ENCODE measurements at places on chromosomes 11 and 22.

- DNase-seq, result no peak
Observed at GRCh38 chr11:62409831-62410230, 9.0 kb upstream of the SCGB1A1 start.

GRCh38 chr11:5686426-5686825 lies 1.6 kb upstream of the TRIM5 start:
- DNase-seq, result no peak

DNA sequence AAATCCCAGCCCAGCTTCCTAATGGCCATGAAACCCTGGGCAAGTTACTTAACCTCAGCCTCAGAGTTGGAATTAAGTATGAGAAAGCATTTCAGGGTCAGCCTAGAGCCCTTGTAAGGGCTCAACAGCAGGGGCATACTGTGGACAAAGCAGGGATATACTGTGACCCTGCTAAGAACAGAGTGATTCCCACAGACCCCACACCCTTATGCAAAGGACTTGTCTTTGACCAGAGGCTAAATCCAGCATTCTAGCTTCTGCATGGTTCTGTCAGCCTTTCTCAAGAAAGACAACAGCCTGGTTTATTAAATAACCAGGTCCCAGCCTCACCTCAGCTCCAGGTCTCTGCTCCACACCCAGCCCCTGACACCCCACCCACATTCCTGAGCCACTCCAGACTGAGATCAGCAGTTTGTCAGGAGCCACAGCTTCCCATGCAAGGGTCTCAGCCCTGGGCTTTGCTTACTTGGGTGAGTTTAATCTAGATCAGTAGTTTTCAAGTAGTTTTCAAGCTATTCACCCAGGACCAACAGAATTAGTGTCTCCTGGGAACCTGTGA lies 69.2 kb downstream of the GALNT18 start:
- peak; percentile 26 for DNase-seq

DNA sequence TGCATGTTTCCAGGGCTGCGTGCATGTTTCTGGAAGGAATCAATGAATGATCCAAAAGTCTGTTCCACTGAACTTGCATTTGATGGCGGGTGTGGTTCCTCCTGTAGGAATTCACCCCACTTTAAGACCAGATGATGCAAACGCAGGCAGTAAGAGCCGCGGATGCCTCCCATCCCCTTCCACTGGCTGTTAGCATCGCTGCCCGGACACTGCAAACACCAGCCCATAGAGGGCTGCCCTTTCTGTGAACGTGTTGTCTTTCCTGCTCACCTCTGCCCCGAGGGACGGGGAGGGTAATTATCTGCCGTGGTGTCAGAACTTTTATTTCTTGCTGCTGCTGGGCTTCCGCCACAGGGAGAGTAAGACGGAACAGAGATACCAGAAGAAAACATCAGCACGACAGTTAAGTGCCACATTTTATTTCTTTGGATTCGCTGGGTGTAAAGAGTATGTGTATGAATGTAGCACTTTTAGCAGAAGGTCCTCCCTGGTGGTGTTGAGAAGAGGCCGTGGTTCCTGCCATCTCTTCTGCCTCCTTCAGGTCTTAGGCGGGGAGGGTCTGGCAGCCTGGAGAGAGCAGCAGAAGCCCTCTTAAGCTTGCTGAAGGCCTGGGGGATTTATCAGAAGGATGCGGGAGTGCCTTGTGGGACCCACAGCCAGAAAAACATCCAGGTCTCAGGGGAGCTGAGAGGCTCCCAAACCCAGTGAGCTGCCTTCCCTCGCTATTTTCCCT lies 53.2 kb upstream of the NECTIN1 start:
- DNase-seq, result no peak

DNA sequence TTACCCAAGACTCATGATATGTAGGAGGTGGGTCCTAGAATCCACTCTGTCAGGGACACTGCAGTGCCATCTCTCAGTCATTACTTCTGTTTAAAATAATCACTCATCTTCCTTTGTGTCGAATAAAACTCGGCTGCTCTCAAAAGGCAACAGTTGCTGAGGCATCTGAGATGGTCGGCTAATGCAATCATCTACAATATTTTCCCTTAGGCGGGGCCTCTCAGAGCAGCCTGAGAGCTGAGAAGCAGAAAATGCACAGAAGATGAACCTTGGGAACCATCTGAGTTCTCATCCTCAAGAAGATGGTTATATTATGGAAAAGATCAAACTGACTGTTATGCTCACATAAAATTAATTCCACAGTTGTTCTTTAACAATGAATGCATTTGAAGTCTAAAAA lies 1518.2 kb upstream of the TENM4 start:
- DNase-seq, result no peak

- no peak for DNase-seq
Observed at GRCh38 chr22:40547729-40548143, 88.8 kb downstream of the MRTFA start.

DNA sequence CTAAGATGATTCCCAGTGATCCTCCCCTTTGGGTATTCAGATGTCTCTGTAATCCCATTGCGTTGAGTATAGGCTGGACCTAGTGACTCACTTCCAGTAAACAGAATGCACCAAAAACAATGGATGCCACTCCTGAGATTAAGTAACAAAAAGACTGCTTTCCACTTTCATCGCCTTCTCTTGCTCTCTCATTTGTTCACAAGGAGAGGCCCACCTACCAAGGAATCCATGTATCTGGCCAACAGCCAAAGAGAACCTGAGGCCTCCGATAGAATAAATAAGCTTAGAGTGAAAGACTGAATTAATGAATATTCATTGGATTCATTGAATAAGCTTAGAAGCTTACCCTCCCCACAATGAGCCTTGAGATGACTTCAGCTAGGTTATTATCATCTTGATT lies 454.6 kb downstream of the KCNA4 start:
- DNase-seq, result no peak

GRCh38 chr11:77072851-77073327 lies 6.1 kb downstream of the CAPN5 start:
- no peak for DNase-seq

GRCh38 chr11:26493616-26494015 lies 78.4 kb downstream of the MUC15 start:
- DNase-seq, result no peak

DNA sequence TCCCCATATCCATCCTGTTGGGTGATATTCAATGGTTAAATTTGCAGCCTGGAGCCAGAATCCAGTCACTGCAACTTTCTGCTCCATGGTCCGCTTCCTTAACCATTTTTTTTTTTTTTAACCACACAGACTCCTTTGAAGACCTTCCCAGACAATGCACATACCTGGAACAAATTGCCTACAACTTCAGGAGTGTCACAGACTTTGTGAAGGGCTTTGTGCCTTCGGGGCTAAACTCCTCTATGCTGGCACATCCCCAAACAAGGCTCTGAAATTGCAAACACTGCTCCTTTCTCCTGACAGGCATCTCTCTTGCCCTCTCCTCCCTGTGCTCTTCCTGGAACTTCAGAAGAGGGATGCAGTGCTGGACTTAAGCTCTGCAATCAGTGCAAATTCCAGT lies 40.6 kb downstream of the TENM4 start:
- no peak for DNase-seq

GRCh38 chr22:50084080-50084477 lies 1.1 kb downstream of the MLC1 start:
- no peak for DNase-seq

DNA sequence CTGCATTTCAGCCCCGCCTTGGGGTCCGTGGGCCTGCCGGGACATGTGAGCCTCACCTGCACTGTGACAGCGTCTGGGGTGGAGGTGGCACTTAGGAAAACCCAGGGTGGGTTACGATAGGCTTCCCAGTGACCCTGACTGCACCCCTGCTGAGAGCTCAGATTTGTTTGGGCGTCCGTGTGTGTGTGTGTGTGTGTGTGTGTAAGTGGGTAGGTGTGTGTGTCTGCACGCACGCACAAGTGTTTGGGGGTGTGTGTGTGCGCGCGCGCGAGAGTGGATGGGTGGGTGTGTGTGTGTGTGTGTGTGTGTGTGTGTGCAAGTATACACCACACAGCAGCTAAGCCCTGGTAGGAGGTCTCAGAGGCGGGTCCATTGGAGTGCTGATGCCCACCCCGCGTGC lies 12.1 kb upstream of the ARHGAP8 start:
- no peak for DNase-seq

GRCh38 chr22:27771637-27772036 lies 29.9 kb downstream of the MN1 start:
- no peak for DNase-seq

DNA sequence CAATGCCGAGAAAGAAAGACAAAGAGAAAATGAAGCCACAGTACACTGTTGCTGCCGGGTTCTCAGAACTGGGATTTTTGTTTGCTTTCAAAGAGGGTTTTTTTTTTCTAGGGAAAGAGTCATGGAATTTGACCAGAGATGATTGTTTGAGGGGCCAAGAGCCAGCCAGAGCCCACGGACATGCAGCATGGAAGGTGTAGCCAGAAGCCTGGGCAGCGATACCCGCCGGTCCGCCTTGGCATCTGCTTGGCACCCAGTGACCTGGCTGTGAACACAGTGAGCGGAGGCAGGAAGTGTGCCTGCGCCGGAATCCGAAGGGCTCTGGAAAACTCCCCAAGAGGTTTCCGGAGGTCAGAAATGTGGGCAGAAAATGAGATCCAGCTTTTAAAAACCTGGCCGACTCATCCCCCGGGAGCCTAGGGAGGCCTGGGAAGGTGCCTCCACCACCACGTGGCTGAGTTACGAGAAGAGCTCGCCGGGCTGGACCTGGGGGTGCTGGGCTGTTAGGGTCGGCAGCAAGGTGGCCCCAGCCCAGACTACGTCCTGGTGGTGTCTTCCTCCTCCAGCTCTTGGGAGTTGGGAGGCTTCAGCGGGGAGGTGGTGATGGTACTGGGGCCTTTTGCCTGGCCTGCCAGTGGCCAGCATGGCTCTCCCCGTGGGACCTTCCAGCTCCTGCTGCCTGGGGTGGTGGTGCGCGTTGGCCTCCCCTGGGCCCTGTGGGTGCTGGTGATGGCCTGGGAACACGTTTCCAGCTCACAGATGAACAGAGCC lies 61.6 kb upstream of the PPARA start:
- no peak for DNase-seq

GRCh38 chr11:4480577-4481239 lies 1.7 kb upstream of the OR52K1 start:
- DNase-seq, result peak; percentile 46

- no peak for DNase-seq
Observed at GRCh38 chr22:48719978-48720661, 1107.6 kb downstream of the BRD1 start.

DNA sequence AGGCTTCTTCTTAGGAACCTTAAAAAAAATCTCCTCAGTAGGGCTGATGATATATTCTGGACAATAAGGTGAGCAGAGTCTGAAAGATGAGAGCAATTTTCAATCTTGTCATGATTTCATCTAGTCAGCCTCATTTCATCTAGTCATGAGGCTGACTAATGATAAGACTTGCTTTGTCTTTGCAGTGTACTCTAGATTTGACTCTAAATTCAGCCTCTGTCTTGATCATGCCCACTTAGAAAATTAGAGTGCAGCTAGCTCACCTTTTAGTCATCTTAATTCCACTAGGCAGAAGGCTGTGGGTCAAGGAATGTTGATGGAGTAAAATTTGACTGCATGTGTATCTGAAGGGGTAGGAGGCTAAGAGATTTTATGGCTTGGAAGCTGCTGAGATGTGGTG lies 5.5 kb downstream of the EHF start:
- no peak for DNase-seq

- no peak for DNase-seq
Observed at GRCh38 chr11:128839081-128839480, 28.0 kb downstream of the KCNJ1 start.

DNA sequence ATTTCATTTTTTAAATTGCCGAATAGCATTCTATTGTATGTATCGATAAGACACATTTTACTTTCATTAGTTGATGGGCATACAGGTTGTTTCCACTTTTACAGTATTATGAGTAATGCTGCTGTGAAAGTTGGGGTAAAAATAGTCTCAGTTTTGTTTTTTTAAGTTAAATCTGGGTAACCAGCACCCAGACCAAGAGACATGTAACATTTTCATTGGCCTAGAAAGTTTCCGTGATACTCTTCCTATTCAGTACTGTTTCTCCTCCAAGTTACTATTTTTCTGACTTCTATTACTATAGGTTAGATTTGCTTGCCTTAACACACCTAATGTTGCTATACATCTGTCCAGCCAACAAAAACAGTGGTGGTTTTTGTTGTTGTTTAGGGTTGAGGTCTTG lies 12.3 kb downstream of the IPO7 start:
- no peak for DNase-seq

DNA sequence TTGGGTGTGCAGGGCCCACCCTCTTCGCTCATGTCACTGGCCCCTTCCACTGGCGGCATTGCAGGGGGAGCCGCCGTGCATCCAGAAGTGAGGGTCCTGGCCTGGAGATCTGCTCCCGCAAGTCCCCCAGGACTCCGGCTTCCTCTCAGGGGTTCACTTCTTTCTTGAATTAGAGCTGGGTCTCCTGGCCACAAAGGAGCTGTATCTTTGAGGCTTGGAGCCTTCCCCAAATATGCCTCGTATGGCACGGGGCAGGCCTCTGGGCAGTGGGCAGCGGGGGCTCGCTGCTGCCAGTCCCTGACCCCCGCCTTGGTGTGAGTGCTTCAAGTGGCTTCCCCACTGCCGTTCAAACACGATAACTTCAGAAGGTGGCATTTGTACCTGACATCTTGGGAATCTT lies 7.4 kb upstream of the IFITM3 start:
- no peak for DNase-seq

GRCh38 chr11:120971825-120972224 lies 52.1 kb upstream of the TBCEL start:
- DNase-seq, result no peak

DNA sequence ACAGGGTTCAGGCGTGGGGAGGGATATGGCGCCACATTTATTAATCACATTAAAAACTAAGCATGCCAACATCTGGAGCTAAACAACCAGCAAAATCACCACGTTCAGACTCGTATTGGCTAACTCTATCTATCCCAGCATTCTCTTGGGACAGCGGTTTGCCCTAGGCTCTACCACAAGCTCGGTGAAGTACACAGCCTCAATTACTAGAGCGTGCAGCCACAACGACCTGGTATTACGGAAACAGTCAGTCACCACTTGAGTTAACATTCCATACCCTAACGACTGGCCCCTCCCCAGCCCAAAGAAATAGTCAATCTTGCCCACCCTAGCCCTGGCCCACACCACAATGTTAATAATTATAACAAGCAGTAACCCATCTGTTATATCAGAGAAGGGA lies 32.1 kb downstream of the APOL5 start:
- DNase-seq, result no peak

DNA sequence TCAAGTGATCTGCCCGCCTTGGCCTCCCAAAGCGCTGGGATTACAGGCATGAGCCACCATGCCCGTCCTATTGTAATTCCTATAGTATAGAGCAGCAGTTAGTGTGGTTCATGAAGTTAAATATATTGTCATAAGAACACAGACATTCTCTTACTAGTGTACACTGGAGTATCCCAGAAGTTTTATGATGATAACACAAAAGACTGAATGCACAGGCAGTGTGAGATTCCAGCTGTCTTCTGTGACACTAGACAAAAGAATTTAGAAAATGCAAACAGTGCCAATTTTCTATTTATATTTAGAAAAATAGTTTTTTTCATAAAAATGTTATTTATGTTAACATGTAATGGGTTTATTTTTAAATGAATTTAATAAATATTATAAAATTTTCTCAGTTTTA lies 39.4 kb upstream of the RBX1 start:
- no peak for DNase-seq

Measured in RWPE1 (cell line).